ENCODE measurements at places on chromosomes 1 and 21. TPM values are rescaled to one million over a fixed set of nuclear protein-coding genes. Genes with fewer than 3 reads are reported as not detected.

- no peak for DNase-seq
Measured at GRCh38 chr1:204445860-204446412, 34.3 kb upstream of the PPP1R15B start.

The SPRR3 gene
- not detected for total RNA-seq

The PLA2G2A gene
- total RNA-seq: not detected

DNA sequence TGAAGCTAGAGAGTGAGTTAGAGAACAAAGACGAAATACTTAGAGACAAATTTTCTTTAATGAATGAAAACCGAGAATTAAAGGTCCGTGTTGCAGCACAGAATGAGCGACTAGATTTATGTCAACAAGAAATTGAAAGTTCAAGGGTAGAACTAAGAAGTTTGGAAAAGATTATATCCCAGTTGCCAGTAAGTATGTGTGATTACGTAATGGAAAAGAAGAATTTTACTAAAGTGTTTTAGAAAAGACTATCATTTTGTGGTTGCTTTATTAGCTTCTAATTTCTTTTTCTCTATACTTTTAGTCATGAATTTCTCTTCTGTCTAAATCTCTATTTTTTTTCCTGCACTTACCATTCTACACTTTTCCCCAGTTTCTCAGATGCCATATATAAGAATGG is 26.7 kb downstream of the CCDC18 start:
- no peak for DNase-seq

DNA sequence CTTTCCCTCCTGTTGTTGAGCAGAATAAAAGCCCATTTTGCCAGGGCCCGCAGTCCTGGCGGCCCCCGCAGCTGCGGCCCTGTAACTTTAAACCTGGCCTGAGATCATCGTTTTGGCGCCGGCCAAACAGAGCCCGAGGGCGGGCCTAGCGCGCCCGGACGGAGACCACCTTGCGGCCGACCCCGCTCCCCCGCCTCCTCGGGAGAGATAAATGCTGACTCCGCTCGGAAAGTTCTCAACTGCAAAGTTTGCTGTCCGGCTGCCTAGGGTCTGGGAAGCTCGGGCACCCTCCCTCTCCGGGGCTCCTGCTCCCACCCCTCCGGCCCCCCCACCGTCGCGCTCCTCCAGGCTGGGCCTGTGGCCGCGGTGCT is at the start of gene PDPN:
PDPN (plus strand) TSS at position 238 of the 371 bp plus-strand sequence. CDS start 202 bp downstream, outside the sequence.
- peak; percentile 76 for DNase-seq

The AK4 gene
- 0.21 TPM for total RNA-seq

DNA sequence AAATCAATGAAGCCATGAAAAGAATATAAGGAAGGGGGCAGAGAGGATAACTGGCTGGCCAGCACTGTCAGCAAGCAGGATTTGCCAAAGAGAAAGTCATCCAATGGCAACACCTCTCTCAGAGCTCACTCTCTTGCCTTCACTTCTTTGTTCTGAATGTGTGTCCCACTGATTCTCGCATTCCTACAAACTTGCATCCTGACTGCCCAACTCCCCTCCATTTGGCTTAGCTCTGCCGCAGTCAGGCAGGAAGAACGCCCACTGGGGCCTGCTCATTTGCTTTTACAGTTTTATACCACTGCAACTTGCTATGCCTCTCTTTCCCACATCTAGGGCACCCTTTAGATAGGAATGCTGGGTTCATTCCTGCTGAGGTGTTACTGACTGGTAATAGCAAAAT is 364.2 kb upstream of the ST6GALNAC5 start:
- no peak for DNase-seq

The CLCNKB gene
- not detected for total RNA-seq

DNA sequence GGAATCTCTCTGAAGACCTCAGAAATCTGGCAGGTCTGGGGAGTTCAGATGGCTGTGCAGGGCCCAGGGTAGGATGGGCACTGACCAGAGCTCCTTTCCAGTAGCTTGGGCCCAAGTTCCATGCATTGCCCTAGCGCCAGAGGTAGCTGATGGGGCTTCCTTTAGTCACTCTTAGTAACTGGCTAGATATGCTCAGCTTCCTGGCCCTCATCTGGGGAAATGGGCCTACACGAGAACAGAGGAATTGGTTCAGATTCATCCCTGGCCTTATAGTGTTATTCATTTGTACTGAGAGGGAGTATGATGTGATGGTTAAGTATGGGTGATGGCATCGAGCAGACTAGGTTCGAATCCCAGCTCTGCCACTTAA is 15.5 kb upstream of the PSMB2 start:
- no peak for DNase-seq

GRCh38 chr1:36239941-36240637 is 15.8 kb downstream of the THRAP3 start:
- no peak for DNase-seq

The AVPR1B gene
- not detected for total RNA-seq

DNA sequence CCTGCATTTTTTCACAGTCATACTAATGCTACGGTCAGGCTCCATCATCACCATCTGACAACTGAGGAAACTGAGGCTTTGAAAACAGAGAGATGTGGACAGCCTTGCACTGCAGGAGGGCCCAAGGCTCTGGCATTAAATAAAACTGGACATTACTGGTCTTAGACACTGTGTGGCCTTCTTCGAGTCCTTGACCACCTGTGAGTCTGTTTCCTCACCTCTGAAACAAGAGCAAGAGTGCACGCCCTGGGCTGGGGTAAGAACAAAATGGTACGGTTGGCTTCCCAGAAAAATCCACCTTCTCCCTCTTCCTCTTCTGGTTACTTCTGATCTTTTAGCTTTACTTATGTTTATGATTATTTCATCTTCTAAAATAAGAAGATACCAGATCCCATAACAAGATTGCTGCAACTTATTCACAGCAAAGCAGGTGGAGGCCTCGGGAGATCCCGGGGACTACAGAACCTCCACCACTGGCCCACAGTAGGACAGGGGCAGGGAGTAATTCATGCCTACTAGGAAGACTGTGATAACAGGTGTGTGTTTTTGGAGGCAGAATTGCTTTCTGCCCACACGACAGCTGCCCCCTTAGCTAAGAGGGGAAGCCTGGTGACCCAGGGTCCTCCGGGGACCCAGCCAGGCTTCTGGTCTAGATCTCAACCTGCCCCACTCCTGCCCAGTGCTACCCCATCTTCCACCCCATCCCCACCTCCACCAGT is 156.4 kb upstream of the EDN2 start:
- no peak for DNase-seq

- DNase-seq: peak; percentile 57
Measured at GRCh38 chr1:51535006-51535592, 16.0 kb upstream of the EPS15 start.

- peak; percentile 78 for DNase-seq
Measured at GRCh38 chr1:115654663-115655305, 13.0 kb downstream of the VANGL1 start.

The FCRL1 gene
- not detected for total RNA-seq

DNA sequence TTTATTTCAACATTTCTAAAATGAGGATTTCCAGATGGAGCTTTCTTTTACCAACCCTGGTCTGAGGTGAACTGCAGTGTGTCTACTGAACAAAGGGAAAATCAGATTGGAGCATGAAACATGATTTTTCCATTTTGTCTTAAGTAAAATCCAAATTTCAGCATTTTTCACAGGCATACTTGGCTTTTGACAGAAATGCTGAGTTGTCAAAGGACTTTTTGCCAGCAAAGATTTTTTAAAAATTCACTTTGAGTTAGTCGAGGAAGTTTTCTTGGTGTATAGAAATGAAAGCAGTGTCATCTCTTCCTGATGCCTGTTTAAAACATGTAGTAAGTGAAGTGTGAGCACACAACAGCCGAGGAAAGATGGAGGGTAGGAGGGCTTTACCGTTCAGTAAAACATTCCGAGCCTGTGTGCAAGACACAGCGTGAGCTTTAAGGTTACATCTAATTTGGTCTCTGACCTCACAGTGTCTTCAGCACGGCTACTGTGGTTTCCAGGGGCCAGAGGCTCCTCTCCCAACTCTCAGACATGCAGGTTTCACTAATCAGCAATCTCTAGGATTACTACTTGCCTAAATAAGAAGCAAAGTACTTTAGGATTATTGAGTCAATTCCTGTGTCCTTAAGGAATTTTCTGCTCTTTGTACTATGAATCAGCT is 45.9 kb downstream of the SAMD13 start:
- DNase-seq: no peak

GRCh38 chr1:94017155-94017829 is 103.7 kb downstream of the ABCA4 start:
- DNase-seq: no peak

The EXOC8 gene
- 16.0 TPM for total RNA-seq

GRCh38 chr1:9317591-9318417 is 25.1 kb downstream of the SPSB1 start:
- peak; percentile 84 for DNase-seq

The ODR4 gene
- 16.4 TPM for total RNA-seq

GRCh38 chr1:31605908-31606427 is 11.5 kb upstream of the HCRTR1 start:
- no peak for DNase-seq

DNA sequence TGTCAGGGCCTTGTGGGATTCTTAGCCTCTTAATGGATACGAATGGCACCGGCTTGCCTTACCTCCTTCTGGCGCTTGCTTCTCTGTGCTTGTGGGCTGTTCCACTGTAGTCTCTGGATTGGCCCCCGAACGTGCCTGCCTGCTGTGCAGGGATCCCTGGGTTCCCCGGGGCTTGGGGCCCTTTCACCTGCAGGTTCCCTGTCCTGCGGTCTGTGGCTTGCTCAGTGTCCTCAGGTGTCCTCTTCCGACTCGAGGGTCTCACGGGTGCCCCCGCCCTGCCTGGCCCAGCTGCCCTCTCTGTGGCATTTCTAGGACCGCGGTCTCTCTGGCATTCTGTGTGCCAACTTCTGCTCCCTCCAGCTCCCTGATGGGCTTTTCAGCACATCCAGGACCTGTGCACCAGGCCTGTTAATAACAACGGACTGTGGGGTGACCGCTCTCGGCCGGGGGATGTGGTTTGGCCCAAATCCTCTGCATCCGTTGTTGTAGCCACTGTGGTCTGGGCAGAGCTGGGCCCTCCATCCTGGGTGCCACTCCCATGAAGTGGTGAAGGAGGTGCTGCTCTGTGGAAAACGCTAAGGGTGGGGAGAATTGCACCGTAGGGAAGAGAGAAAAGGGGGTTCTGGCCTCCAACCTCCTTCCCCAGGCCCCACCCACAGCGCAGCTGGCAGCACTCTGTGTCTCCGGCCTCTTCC is 12.4 kb downstream of the COL18A1 start:
- DNase-seq: no peak

- no peak for DNase-seq
Measured at GRCh38 chr1:41646186-41646585, 161.7 kb upstream of the EDN2 start.

GRCh38 chr1:234601301-234602017 is 8.5 kb downstream of the IRF2BP2 start:
- DNase-seq: no peak

- no peak for DNase-seq
Measured at GRCh38 chr1:183770816-183771128, 34.1 kb upstream of the RGL1 start.

GRCh38 chr1:197222025-197222685 is 45.9 kb upstream of the CRB1 start:
- no peak for DNase-seq

GRCh38 chr1:90220941-90221693 is 226.2 kb downstream of the ZNF326 start:
- no peak for DNase-seq

- DNase-seq: no peak
Measured at GRCh38 chr21:36456729-36457414, 23.1 kb downstream of the CLDN14 start.

The OPRD1 gene
- 0.03 TPM for total RNA-seq

The FAM151A gene
- not detected for total RNA-seq

The VAMP3 gene
- 162 TPM for total RNA-seq

- no peak for DNase-seq
Measured at GRCh38 chr21:44365251-44365966, 12.0 kb downstream of the TRPM2 start.

The OR6N1 gene
- not detected for total RNA-seq

DNA sequence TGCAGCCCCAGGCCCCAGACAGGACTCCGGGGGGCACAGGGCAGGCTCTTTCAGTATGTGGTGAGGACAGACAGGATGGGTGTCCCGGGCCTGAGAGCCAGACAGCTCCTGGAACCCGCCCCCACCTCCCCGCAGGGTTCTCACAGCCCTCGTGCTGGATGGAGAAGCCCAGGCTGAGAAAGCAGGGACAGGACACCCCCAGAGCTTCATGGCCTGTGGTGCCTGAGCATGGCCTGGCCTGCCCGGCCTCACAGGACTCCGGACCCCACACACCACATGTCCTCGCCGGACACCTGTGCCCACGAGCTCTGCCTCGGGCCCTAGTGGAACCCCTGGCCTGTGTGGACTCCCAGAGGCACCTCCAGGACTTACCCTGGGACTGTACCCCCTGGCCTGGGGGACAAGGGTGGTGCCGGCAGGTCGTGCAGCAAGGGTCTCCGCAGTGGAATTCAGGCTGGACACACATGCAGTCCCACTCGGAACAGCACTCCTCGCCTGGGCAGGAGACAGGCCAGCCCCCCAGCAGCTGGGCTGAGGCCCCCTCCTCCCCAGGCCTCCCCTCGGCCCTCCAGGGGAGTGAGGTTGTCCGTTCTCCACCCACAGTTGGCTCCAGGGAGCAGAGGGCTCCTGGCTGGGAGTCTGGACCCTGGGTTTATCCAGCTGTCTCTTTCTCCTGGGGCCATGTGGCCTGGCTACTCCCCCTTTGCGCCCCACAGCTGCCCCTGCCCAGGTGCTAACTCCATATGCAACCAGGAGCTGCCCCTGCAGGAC is 1.2 kb downstream of the TNFRSF18 start:
- DNase-seq: no peak

The CCDC181 gene
- 0.72 TPM for total RNA-seq

DNA sequence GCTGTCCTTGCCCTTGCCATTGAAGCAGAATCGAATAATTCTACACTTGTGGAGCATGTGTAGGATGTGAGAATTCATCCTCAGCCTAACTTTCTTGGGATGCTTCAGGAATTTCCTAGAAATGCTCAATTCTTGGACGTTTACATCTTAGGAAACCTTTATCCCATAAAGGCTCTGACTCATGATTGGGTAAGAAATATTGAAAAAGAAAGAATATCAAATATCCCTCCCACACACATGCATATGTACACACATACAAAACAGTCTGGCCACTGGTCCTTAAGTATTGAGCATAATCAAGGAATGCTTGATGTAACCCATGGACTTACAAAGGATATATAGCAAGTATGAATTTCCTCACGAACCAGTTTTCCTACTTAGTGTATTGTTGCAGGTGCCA is 83.9 kb upstream of the IPO9 start:
- no peak for DNase-seq

GRCh38 chr1:110098222-110099026 is 13.8 kb upstream of the UBL4B start:
- DNase-seq: no peak

The ETV3L gene
- total RNA-seq: not detected

Measured in SJSA1 (cell line).